Fibroblast of pulmonary artery (primary cell): ENCODE measurements at places on chromosomes 7 and 10.

DNA sequence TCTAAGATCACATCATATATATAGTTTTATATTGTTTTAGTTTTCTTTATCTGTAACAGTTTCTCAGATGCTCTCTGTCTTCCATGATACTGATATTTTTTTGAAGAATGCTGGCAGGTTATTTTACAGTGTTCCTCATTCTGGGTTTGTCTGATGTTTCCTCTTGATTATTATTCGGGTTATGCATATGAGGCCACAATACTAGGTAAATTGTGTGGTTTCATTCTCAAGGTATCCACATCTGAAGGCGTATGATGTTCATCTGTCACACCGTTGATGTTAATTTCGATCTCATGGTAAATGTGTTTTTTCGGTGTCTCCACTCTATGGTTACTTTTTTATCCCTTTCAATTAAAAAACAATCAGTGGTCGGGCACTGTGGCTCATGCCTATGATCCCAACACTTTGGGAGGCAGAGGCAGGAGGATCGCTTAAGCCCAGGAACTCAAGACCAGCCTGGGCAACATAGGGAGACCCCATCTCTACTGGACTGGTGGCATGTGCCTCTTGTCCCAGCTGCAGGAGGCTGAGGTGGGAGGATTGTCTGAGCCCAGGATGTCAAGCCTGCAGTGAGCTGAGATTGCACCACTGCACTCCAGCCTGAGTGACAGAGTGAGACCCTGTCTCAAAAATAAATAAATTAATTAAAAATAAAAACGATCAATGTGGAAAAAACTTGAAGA is 108.9 kb downstream of the TPST1 start:
- DNase-seq, result no peak

DNA sequence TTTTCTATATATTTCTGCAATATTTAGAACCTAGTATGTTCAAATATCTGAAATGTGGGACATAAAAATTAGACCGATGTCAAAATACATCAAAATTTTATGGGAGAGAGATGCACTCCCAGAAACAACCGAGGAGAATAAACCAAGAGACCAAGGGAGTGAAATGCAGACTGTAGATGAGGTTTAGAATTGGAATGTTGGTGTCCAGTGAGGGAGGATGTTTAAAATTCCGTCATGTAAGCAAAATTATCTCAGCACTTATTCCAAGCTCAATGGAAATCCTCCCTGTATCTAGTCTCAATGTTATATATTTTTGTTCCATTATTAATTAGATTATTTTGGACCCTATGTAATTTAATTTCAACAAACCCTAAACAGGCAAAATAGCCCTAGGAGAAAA is 61.9 kb upstream of the MAGI2 start:
- no peak for DNase-seq

DNA sequence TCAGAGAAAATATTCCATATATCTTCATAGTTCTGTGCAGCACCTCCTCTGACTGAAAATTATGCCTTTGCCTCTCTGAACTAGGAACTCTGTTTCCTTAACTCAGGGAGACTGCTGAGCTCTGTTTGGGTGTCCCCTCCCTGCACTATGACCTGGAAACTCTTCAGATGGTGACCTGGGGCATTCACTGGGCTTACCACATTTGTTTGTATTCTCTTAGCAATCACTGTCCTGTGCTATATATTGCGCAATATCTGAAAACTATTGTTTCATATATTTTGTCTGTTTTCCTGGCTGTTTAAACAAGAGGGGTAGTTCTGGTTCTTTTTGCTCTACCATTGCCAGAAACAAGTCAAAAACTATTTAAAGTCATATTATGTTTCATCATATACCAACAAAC is 181.8 kb upstream of the KIAA1217 start:
- peak; percentile 34 for DNase-seq

- no peak for DNase-seq
Observed at GRCh38 chr10:125627646-125628045, 55.3 kb downstream of the TEX36 start.

- no peak for DNase-seq
Observed at GRCh38 chr10:110876000-110876399, 4.3 kb downstream of the PDCD4 start.
